ENCODE measurements at places on chromosomes 16 and 17.

GRCh38 chr16:55562936-55563335 is 3.5 kb upstream of the CAPNS2 start:
- no peak for DNase-seq

GRCh38 chr17:8836821-8837562 is 30.5 kb downstream of the PIK3R6 start:
- DNase-seq: no peak

DNA sequence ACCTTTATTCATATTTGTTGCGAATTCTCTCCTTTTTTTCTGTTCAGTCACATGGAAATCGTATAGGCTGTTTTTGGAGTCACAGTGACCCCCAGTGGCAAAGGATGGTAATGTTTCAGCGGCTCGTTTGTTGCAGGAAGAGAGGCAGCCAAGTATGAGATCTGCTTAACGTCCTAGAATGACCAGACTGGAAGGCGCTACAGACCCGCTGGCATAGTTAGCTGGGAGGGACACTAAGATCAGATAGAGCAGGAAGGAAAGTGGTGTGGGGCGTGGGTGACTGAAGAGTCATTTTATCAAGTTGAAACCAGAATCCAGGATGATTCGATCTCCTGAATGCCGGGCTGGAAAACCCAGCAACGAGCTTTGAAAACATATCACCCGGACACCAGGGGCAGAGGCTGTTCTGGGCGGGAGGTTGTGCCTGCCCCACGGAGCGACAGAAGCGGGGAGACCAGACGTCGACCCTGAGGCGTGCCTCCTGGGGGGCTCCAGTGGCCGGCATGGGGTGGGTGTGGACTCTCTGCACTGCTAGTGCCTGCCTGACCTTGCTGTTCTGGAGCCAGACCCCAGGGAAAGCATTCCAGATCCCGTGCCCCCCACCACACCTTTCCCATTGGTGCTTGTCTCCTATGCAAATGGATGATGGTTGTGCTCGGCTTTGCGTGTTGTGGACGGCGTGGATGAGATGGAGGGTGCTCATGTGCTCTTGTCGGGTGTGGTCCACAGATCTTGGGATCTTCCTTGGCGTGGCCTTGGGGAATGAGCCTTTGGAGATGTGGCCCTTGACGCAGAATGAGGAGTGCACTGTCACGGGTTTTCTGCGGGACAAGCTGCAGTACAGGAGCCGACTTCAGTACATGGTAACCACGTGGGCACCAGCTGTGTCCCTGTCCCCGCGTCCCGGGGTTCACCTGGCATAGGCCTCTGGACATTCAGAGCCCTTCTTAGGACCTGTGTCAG is 7.7 kb downstream of the IL34 start:
- DNase-seq: no peak

GRCh38 chr17:80745183-80745582 is 200.5 kb downstream of the RPTOR start:
- no peak for DNase-seq

DNA sequence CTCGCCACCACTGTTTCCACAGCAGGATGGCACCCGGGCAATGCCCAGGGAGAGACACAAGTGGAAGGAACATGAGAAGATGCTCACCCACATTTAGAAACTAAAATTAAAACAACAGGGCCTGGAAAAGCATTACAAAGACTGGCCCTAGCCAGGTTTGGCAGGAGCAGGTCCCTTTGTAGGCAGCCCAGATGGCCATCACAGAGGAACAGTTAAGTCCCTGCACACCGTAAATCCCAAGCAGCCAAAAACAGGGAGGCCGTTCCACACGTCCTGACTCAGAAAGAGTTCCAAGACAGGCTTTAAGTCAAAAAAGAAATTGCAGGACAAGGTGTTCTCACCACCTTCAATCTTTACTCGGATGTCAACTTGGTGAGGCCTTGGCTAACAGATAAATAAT is 127.1 kb downstream of the DYNLRB2 start:
- no peak for DNase-seq

- no peak for DNase-seq
Observed at GRCh38 chr17:76404256-76404655, 19.8 kb downstream of the SPHK1 start.

- no peak for DNase-seq
Observed at GRCh38 chr17:6350806-6351205, 84.1 kb downstream of the AIPL1 start.

GRCh38 chr16:75461575-75461974 is 2.9 kb downstream of the TMEM170A start:
- no peak for DNase-seq

DNA sequence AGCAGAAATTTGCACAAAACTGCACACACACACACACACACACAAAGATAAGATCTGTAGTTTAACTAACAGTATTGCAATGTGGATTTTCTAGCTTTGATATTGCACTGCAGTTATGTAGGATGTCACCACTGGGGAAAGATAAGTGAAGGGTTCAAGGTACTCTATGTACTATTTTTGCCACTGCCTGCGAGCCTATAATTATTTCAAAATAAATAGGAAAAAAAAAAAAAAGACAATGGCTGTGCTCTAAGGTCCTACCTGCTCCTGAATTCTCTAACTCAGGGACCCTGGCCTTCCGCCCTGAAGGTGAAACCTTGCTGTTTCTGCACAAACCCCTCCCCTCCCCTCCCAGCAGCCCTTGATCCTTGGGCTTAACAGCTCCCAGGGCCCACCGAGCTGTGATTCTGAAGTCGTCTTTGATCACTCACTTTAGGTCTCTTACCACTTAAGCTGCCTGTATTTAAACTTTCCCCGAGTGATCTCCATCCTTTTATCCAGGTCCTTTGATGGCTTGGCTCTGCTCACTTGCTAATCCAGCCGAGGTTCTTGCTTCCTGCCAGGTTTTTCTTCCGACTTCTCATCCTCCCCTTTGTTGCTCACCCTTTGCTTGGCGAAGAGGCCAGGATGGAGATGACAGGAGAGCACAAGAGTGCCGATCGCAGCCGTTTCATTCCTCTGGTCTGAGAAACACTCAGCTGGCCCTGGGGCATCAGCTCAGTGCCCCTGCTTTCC is 37.7 kb downstream of the TMEM114 start:
- DNase-seq: no peak

DNA sequence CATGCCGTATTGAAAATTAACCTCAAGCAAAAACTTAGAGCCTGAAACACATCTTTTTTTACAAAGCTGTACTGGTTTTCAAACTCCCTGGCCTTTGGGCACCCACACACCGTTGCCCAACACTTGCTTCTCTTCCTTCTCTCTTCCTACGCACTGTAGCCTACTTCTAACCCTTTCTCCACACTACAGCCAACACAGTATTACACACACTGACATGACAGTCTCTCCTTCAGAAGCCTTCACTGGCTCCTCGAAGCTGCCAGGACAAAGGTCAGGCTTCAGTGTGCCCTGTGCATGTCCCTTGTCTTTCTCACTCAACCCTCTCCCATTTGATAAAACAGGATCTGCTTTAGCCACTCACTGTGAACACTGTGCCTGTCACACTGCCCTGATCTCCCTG is 8.0 kb downstream of the FANCA start:
- no peak for DNase-seq

Data from D721Med (cell line).